ENCODE measurements at places on chromosomes 1 and 21.
A peak's percentile ranks its signal among the peaks of the same experiment; 100 is the strongest.

DNA sequence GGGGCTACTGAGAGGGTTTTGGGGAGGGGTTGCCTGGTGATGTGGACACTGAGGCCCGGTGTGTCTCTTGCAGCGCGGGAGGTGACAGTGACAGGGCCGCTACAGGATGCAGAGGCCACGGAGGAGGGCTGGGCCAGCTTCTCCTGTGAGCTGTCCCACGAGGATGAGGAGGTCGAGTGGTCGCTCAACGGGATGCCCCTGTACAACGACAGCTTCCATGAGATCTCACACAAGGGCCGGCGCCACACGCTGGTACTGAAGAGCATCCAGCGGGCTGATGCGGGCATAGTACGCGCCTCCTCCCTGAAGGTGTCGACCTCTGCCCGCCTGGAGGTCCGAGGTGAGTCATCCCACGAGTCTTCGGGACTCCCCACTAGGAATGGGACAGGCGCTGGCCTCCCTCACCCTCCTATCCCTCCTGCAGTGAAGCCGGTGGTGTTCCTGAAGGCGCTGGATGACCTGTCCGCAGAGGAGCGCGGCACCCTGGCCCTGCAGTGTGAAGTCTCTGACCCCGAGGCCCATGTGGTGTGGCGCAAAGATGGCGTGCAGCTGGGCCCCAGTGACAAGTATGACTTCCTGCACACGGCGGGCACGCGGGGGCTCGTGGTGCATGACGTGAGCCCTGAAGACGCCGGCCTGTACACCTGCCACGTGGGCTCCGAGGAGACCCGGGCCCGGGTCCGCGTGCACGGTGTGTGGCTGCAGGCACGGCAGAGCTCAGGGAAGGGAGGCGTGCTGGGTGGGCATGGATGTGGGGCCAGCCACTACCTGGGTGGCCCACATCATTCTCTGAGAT lies 72.5 kb downstream of the OBSCN start:
- DNase-seq: no peak

DNA sequence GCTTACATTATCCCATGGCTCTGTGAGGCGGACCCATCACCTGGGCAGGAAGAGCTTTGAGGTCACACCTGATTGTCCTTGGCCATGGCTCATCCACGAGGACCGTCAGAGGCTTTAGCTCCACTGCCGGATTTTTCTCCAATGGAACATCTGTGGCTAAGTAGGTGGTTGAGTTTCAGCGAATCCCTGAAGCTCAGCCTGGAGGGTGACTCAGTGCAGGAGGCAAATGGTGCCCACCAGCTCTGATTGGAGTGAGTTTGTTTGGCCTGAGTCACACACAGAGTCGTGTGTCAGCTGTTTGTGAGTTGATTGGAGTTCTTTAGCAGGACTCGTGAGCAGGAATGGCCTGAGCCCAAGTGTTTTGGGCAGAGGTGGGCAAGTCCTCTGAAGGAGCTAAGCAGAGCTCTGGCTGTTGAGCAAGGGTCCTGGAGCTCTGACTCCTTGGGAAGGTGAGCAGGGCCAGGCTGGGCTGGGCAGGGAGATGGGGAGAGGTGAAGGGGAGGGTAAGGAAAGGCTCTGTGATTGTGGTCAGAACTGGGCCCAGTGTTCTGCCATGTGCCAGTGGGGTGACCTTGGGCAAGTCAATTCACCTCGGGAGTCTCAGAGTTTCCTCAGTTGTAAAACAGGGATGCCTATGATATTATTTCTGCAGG lies 2.0 kb downstream of the SLC6A17 start:
- DNase-seq: peak; percentile 31

DNA sequence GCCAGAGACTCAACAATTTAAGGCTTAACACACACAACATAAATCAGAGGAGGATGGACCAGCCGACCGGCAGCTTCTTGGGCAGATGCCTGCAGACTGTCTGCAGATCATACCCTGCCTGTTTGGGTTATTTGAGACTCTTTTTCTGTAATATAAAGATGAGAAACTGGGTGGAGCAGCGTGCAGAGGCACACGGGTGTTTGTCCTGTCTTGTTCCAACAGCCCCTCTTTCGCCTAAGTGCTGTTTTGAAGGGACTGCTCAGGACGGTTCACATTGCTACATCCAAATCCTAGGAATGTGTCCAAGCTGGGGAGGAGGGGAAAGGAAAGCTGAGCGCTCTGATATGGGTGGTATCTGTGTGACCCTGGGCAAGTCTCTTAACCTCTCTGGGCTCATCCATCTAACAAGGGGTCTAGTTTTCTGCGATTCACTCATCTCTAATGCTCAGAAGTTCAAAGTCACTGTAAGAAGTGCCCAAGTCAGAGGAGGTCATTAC lies 149.9 kb downstream of the CLIC6 start:
- no peak for DNase-seq

DNA sequence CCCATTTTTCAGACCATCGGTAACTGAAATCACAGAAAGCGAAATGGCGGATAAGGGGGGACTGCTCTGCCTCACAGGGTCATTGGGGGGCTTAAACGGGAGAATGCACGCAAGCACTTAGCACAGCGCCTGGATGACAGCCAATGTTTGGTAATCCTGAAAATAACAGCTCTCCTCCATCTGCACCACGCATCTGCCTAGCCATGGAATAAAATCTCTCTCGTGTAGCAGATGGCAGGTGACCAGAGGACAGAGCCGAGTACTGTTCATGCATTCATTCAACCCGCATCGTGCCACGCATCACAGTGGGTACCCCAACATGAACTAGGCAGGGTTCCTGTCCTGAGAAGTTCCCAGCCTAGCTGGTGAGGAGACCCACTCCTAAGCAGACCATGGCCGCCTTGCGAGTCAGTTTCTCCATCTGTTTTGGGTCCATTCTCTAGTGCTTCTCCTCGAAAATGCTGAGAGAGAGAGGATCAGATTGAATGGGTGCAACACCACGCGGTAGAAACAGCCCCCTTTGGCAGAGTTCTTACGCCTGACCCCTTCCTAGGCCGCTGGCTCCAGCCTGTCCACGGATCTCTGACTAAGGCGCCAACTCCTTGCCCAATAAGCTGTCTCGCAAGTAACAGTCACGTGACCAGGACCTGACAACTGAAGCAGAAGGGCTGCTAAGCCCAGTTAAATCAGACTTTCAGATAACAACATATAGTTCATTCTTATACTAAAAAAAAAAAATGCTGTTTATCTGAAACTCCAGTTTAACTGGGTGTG lies 7.3 kb downstream of the SLC1A7 start:
- peak; percentile 83 for DNase-seq

DNA sequence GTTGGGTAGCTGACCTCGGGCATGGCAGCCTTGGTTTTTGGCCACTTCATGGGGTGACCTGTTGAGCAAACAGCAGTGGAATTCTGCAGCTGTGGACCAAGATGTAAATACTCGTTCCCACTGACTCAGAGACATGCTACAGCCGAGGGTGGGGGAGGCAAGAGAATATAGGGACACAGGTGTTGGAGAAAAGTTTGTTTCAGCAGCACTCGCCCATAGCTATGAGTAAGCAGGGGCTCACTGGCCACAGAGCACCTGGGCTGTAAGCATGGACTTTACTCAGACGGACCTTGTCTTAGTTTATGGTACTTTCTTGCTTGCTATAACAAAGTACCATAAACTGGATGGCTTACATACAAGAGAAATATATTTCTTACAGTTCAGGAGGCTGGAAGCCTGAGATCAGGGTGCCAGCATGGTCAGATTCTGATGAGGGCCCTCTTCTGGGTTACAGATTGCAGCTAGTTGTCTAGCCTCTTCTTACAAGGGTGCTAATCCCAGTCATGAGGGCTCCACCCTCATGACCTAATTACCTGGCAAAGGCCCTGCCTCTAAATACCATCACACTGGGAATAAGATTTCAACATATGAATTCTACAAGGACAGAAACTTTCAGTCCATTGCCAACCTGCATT lies 437.2 kb upstream of the DAB1 start:
- peak; percentile 42 for DNase-seq

DNA sequence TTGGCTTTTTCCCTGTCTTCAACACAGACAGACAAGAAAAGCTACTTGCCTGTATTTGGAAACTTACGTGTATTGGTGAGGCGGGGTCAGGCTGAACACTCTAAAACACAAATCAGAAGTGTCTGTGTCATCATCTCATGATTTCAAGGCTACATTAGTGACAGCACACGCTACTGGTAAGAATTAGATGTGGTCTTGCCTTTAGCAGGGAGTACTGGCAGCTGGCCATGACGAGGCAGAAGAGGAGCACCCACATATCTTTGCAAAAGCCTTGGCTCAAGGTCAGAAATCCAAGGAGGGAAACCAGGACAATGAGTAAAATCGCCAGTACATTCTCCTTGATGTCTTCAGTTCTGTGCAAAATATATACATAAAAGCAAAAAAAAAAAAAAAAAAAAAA lies 77.7 kb downstream of the PCNX2 start:
- DNase-seq: no peak

- no peak for DNase-seq
Observed at GRCh38 chr1:47388891-47389238, 27.2 kb upstream of the FOXE3 start.

DNA sequence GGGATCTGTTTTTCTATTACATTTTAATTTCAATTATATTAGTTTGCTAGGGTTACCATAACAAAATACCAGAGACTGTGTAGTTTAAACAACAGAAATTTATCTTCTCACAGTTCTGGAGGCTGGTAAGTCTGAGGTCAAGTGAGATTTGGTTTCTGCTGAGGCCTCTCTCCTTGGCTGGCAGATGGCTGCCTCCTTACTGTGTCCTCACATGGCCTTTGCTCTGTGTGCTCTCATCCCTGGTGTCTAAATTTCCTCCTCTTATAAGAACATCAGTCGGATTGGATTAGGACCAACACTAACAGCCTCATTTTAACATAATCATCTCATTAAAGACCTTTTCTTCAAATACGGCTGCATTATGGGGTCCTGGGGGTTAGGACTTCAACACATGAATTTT lies 195.2 kb upstream of the CHODL start:
- no peak for DNase-seq

DNA sequence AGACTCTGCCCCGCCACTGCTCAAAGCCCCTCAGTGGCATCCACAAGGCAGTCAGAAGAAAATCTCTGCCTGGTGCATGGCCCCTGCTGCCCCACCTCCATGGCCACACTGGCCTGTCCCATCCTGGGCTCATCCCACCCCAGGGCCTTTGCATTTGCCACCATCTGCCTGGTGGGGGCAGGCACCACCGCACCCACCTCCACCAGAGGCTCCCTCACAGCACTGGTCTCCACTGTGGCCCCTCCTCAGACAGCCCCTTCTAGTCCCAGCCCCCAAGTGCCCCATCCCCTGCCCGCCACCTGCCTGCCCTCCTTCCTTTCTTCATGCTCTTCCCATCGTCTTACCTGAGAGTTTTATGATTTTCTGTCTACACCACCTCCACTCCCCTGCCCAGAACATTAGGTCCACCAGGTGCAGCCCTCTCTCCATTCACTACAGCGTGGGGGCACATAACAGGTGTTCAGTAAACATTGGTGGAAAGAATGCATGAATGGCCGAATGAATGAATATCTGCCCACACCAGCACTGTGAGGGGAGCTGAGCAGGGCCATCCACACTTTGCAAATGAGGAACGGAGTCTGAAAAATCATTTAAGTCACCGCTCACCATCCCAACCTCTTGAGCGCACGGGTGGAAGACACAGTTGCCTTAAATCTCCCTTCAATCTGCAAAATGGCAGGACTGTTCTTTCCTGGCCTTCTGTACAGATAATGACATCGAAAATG lies 2.1 kb downstream of the PRDM15 start:
- no peak for DNase-seq

Data from astrocyte (in vitro differentiated cells and primary cell).